ENCODE measurements at places on chromosomes 5 and 9.

DNA sequence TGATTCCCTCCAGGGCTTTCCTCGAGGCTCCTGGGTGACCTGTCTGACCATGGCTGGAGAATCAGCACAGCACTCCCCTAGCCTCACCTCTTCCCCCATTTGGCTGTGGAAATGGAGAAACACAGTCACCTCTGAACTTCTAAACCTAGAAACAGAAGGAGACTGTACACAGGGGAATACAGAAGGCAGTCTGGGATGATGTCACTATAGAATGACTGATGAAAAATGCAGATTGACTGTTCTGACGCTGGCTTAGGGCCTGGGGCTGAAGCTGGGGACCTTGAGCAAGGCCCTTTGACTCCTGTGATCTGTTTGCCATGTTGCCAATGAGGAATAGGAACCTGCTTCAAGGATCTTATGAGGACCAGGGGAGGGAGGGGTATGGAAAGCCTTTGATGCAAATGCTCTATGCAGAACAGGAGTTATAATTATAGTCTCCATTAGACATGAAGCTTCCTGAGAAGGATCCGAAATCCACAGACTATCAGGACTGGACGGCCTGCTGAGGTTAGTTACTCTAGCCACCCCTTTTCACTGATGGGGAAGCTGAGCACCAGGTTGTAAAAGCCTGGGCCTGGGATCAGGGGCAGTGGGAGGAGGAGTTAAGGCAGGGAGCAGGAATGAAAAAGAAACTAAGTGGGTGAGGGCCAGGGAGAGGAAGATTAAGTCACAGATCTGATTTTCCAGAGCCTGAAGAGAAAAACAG, 24.4 kb upstream of the ANXA6 start:
- no peak for DNase-seq

GRCh38 chr5:62011089-62011664, 294.8 kb upstream of the KIF2A start:
- no peak for DNase-seq

DNA sequence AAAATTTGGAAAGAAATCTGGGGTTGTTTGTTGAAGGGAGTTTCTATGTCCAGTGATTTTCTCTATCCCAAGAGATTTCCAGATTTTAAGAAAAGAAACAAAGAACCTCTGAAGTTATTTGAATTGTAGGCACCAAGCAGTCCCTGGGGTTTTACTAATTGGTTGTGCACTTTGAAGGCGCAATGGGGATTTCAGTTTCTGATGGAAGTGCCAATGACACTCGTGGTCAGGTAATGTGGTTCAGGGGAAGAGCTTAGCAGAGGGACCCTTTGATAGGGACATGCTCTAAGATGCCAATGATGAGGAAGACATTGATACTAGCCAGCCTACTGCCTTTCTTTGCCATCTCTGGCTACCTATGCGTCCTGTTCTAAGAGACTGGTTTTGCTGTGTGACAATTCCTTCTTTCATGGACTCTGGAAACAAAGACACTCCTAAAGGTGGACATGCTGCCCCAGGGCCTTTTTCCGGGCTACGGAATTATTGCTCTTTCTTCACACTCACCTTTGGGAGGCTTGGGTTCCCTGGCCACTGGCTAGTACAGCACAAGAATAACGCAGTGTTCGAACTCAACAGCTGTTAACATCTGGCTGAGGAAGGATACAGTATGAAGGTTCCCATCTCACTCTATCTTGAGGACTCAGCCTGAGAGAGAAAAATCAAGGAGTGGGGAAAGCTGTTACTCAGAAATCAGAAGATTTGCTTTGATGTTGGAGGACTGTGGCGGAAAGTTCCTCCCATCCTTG, 6.9 kb upstream of the TRAF1 start:
- DNase-seq = no peak

GRCh38 chr5:172437445-172438318, 16.6 kb downstream of the SH3PXD2B start:
- peak; percentile 91 for DNase-seq

GRCh38 chr9:109845226-109845625, 65.2 kb downstream of the PALM2AKAP2 start:
- no peak for DNase-seq

GRCh38 chr9:129094387-129095169, 13.7 kb downstream of the DOLPP1 start:
- DNase-seq = no peak

Measured in common myeloid progenitor, CD34-positive (primary cell).